Stimulated activated CD4-positive, alpha-beta T cell treated with anti-CD3 and anti-CD28 coated beads, Interleukin-2, amount 100 ng/mL, for 24 hours (primary cell): ENCODE measurements at places on chromosomes 6 and 20.

DNA sequence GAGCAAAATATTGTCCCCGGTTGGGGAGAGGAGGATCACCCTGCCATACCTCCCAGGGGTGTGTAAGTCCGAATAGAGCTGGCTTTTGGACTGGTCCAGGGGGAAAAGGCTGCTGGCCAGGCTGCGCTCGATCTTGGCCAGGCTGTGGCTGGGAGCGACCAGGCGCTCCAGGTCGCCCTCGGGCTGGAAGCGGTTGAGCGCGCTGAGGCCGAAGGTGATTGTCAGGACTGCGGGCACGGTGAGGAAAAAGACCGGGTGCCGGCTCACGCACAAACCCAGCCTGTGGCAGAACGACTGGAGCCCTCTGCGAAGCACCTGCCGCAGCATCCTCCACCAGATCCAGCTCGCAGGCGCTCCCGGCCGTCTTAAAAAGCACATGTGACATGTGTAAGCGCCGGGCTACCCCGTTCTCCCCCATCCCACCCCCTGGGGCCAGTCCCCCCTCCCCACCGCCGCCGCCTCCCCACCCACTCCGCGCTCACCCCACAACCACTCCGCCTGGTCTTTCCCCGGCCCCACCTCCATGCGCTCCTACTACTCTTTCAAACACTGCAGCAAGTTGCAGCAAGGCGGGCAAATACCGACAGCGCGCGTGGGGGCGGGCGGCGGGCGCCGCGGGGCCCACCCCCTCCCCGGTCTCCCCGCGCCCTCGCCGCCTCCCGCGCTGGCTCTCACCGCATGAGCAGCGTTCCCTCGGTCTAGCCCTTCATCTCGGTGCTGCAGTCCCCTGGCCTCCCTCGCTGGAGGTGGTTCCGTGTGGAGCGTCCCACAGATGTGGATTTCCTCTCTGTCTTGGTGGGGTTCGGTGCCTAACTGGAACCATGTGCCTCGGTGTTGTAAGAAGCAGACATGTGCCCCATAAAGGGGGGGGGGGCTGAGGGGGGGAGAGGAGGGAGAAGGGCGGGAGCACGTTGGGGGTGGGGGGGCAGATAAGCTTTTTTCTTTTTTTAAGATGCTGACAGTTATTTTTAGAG lies 42.4 kb downstream of the PTCHD4 start:
- DNase-seq, result no peak

GRCh38 chr6:137931849-137932465 lies 64.9 kb downstream of the TNFAIP3 start:
- DNase-seq, result no peak

GRCh38 chr6:151870375-151870774 lies 62.9 kb downstream of the ESR1 start:
- DNase-seq, result no peak

GRCh38 chr20:584971-585301 lies 25.2 kb downstream of the TCF15 start:
- DNase-seq, result no peak

GRCh38 chr6:85137865-85138264 lies 312.0 kb upstream of the NT5E start:
- DNase-seq, result no peak

DNA sequence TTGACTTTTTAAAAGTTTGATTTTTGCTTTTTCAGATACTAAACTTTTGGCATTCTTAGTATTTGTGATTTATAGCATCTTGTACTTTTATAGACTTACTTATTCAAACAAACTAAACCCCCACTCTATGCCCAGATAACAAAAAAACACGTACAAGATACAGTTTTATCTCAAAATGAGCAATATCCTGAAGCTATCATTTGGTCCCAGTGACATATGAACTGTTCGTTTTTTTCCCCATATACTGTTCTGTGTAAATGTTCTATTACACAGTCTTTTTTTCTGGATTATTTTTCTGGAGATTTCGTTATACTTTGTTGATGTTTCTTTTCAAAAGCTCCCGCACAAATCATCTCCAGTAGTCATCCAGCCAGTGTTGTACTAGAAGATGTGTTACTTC lies 27.3 kb upstream of the SERINC3 start:
- DNase-seq, result no peak

DNA sequence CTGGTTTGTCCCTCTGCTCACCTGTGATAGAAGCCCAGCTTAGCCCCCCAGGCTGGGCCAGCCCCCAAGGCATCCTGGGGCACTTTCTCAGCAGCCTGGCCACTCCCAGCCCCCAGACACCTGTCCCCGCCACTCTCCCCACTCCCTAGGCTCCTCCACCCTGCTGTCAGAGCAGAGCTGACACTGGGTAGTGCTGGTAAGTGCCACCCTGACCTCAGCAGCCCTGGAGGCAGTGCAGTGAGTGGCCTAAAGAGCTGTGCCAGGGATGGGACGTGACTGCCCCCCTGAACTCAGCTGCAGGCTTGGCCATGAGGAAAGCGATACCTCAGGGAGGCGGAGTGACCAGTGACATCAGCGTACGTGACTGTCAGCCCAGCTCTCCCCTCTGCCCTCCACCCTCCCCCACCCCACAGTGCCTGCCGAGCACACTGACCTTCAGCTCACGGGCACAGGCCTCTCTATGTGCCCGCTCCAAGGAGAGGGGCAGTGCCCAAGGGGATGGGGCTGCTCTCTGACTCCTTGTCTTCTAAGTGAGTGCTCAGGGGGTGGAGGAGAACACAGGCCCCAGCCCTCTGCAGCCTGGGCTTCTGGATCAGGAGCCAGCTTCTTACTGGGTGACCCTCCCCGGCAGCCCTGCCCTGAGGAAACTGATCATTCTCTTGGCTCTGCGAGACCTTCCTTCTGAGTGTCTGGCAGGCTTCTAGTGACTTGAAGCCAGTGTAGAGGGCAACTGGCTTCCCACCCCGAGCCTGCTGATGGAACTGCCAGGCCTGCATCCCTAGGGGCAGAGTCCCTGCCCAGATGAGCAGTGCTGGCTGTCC lies 172.7 kb downstream of the MRPL14 start:
- DNase-seq, result no peak

DNA sequence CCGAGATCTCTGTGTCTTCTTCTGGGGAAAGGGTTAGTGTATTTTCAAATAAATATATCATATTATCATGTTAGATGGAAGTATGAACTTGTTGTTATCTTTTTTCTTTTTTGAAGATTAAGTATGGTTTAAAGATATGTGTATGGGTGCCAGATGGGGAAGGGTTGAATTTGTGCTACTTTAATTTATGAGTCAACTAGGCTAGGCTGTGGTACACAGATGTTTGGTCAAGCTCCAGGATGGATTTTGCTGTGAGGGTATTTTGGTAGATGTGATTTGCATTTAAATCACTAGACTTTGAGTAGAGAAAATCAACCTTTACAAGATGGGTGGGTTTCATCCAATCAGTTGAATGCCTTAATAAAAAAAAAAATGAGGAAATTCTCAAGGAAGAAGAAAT lies 886.6 kb upstream of the ADGRB3 start:
- no peak for DNase-seq

- DNase-seq, result no peak
These were observed 10.2 kb downstream of the CASS4 start for GRCh38 chr20:56422076-56422823.

- no peak for DNase-seq
These were observed 44.9 kb downstream of the PRND start for GRCh38 chr20:4766631-4767030.

GRCh38 chr6:163712566-163712961 lies 298.0 kb downstream of the QKI start:
- DNase-seq, result no peak

- no peak for DNase-seq
These were observed 503.1 kb downstream of the ADGRB3 start for GRCh38 chr6:69138148-69138547.
